ENCODE measurements at places on chromosomes 6 and 20. TPM values are rescaled to one million over a fixed set of nuclear protein-coding genes. Genes with fewer than 3 reads are reported as not detected.

The OR12D3 gene
- not detected for total RNA-seq

The NFATC2 gene
- total RNA-seq = 12.4 TPM

The PCSK2 gene
- not detected for total RNA-seq

The SLC12A5 gene
- total RNA-seq = 2.4 TPM

The BPIFA3 gene
- total RNA-seq = not detected

The SLC52A3 gene
- 5.9 TPM for total RNA-seq

GRCh38 chr6:167708501-167709094 lies 118.1 kb upstream of the AFDN start:
- no peak for DNase-seq

- DNase-seq = no peak
These were observed 63.7 kb upstream of the CCN6 start for GRCh38 chr6:111990214-111990613.

DNA sequence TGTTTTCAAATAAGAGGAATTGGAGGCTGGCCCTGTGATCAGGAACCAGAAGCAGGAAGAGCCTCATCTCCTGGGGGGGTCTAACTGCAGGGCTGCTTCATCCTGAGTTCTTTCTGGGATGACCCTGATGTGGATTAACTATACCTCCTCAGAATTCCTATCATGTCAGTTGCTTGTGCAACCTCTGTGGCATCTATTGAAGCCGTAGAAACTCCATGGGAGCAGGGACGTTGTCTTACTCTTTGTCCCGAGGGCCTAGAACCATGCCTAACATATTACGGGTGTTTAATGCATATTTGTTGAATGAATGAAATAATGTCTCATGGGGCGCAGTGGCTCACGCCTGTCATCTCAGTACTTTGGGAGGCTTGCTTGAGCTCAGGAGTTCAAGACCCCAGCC lies 110.1 kb upstream of the AGPAT4 start:
- DNase-seq = no peak

DNA sequence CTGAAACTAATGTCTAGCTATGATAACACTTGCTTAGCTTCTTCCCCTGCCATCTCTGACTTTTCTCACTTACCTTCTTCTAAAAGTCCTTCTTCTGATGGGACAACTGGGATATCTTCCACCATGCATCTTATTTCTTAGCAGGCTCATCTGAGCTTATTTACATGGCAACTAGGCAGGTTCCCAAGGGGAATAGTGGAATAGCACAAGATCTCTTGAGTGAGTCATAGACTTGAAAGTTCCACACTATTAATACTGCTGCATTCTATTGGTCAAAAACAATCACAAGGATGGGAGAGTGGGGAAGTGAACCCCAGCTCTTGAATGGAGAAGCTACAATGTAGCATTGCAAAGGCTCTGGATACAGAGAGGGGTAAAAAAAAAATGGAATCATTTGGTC lies 142.1 kb downstream of the HAO1 start:
- no peak for DNase-seq

- DNase-seq = no peak
These were observed 1.1 kb downstream of the TBC1D32 start for GRCh38 chr6:121333196-121333595.

DNA sequence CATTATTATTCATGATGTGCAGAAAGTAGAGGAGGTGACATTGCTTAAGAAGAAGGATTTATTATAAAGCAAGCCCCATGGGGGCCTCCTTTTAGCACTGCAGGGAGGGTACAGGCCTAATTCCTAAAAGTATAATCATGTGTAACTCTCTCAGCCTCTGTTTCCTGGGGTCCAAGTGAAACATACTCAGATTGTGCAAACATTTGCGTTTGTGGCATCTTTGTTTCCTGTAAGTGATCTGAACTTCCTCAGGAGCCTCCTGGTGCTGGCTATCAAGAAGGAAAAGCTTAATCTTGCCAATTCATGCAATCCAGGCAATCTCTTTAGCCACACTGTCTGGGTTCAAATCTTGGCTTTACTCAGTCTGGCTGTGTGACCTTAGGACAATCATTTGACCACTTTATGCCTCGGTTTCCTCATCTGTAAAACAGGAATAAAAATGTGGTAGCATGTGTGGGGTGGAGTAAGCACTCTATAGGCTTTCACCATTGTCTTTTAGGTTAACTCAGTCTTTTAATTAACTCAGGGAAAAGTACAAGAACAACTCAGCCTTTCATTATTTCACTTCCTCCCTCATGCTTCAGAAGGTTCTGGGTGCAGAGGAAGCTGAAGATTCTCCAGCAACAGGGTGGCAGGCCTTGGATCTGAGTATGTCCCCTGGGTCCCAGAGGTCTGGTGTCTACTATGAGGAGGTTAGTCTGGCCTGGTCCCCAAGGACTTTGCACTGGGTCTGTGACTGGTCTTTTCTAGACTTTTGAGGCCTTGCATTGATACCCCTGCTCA lies 831 bp upstream of the SIRPB2 start:
- peak; percentile 32 for DNase-seq

GRCh38 chr6:132934496-132934895 lies 120.1 kb downstream of the RPS12 start:
- no peak for DNase-seq

DNA sequence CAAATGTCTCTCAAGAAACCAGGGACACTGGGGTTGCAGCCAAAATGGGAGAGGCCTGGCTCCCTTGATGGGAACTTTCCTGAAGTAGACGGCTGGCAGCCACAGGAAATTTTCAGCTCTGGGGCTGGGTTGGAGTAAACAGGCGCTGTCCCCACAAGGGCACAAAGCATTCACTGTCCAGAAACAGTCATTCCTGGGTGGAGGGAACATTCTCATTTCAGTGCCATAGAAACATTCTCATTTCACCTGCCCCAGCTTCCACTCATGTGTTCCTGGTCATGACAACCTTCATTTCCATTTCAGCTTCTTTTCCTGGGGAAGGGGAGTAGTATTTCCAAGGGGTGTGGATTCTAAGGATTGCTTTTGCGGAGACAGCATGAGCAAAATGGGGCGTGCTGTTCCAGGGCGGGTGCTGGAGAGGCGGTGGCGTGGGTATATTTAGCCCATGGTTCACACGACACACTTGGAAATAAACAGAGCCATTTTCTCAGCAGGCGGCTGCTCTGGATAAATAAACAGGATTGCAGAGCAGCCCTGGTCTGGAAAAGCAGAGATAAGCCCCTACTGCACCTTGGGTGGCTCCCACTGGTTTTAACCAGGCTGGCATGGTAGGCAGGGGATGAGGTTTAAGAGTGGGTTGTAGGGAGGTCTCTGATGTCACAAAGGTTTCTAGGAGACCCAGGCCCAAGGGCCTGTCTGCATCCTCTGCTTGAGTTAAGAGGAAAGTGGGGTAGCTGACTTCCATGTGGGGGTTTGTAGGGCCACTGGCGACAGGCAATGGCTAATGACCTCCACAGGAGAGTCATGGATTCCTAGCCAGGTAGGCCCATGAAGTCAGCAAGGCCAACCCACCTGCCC lies 32.9 kb downstream of the COX4I2 start:
- no peak for DNase-seq

- DNase-seq = peak; percentile 39
These were observed 70.6 kb upstream of the CCN2 start for GRCh38 chr6:132021552-132022375.

GRCh38 chr6:63600136-63600535 lies 27.9 kb downstream of the LOC128125822 start:
- DNase-seq = no peak

DNA sequence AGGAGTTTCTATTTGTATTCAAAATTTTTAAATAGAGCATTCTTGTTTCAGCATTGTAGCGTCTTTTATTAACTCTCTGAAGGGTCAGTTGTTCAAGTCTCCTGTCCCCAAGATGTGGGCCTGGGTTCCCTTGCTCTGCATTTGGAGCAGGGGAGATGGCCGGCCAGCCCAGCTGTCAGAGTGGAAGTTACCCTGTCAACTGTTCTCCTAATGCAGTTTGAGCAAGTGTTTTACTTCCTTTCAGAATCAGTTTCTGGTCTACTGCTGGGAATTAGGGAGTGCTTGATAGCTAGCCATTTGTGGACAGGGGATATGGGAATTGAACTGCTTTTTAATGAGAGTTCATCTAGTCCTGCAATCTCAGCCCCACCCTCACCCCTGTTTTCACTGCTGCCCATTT lies 116.6 kb downstream of the QKI start:
- DNase-seq = no peak

GRCh38 chr6:119443993-119444641 lies 94.6 kb upstream of the MAN1A1 start:
- no peak for DNase-seq
